CD4-positive, alpha-beta T cell (primary cell): ENCODE measurements at places on chromosomes 6 and 20. TPM values are rescaled to one million over a fixed set of nuclear protein-coding genes. Genes with fewer than 3 reads are reported as not detected.

GRCh38 chr6:44341095-44341890 lies 1.2 kb upstream of the SPATS1 start:
- no peak for DNase-seq
- no peak overlapping the region for H3K27ac ChIP-seq
- no peaks in the 10 kb centered on the region for H3K36me3 ChIP-seq
- H3K4me1 ChIP-seq = peaks cover 8% of the 10 kb centered on the region
- H3K4me3 ChIP-seq = no peak overlapping the region

GRCh38 chr6:105431226-105431625 lies 28.3 kb upstream of the PREP start:
- H3K27me3 ChIP-seq = no peaks in the 10 kb centered on the region
- no peak overlapping the region for H3K4me3 ChIP-seq
- H3K27ac ChIP-seq = no peak overlapping the region
- no peaks in the 10 kb centered on the region for H3K36me3 ChIP-seq

- H3K4me1 ChIP-seq = peaks cover 4% of the 10 kb centered on the region
- no peaks in the 10 kb centered on the region for H3K36me3 ChIP-seq
- no peak overlapping the region for H3K4me3 ChIP-seq
- H3K27me3 ChIP-seq = no peaks in the 10 kb centered on the region
These were observed 19.0 kb upstream of the MLN start for GRCh38 chr6:33822575-33823395.

GRCh38 chr6:143976806-143977349 lies 31.2 kb downstream of the PLAGL1 start:
- H3K4me1 ChIP-seq = no peaks in the 10 kb centered on the region
- no peak overlapping the region for H3K27ac ChIP-seq
- DNase-seq = no peak

SLC22A7 gene
- not detected for total RNA-seq

HLA-DQB2 gene
- 1.3 TPM for total RNA-seq

DNA sequence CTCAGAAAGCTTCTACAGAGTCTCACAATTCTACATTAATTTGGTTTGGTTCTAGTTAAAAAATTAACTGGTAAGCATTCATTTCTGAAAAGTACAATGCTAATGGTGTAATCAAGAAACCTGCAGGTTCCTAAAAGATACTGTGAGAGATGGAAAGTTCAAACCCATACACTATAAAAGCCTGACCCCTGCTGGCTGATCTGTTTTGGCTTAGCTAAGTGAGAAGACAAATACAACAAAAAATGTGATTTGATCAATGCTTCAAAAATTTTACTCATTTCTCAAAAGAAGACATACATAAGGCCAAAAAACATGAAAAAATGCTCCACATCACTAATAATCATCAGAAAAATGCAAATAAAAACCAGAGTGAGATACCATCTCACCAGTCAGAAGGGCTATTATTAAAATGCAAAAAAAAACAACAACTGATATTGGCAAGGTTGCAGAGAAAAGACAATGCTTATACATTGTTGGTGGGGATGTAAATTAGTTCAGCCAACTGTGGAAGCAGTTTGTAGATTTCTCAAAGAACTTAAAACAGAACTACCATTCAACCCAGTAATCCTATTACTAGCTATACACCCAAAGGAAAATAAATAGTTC lies 102.8 kb downstream of the MOXD1 start:
- no peak overlapping the region for H3K4me3 ChIP-seq
- no peak overlapping the region for H3K27ac ChIP-seq
- no peak for DNase-seq
- H3K27me3 ChIP-seq = peaks cover 3% of the 10 kb centered on the region
- no peaks in the 10 kb centered on the region for H3K36me3 ChIP-seq

- no peaks in the 10 kb centered on the region for H3K36me3 ChIP-seq
- H3K4me3 ChIP-seq = no peak overlapping the region
- no peaks in the 10 kb centered on the region for H3K4me1 ChIP-seq
- H3K27ac ChIP-seq = no peak overlapping the region
- H3K27me3 ChIP-seq = no peaks in the 10 kb centered on the region
- no peak for DNase-seq
These were observed 32.1 kb downstream of the TENT5A start for GRCh38 chr6:81720427-81720826.

- no peak for DNase-seq
- peaks cover 15% of the 10 kb centered on the region for H3K4me1 ChIP-seq
- no peaks in the 10 kb centered on the region for H3K36me3 ChIP-seq
- no peaks in the 10 kb centered on the region for H3K27me3 ChIP-seq
These were observed 11.5 kb downstream of the TTLL9 start for GRCh38 chr20:31881945-31882344.

SCRT2 gene
- total RNA-seq = not detected

DNA sequence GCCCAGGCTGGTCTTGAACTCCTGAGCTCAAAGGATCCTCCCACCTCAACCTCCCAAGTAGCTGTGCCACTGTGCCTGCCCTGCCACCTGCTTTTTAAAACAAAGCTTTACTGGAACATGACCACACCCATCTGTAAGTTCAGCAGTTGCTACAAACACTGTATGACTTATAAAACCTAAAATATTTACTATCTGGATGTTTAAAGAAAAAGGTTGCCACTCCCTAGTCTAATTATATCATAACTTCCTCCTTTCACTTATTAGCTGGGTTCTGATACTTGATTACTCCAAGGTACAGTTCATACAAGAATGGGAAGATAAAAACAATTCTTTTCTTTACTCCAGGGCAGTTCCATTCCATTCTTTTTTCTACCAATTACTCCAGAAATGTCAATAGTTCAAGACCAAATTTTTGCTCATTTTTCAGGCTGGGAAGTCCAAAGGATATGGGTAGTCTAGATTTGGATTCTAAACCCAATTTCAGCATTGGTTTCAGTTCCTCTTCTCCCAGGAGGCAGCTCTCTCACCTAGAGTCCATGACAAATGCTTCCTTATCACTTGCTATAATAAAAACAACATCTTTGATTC lies 63.1 kb downstream of the SEC63 start:
- no peak overlapping the region for H3K27ac ChIP-seq
- peak; percentile 17 for DNase-seq
- no peaks in the 10 kb centered on the region for H3K4me1 ChIP-seq

GRCh38 chr6:131394768-131395432 lies 178.1 kb upstream of the ARG1 start:
- H3K36me3 ChIP-seq = no peaks in the 10 kb centered on the region
- H3K4me1 ChIP-seq = no peaks in the 10 kb centered on the region
- DNase-seq = no peak
- no peak overlapping the region for H3K27ac ChIP-seq
- no peaks in the 10 kb centered on the region for H3K27me3 ChIP-seq

- DNase-seq = no peak
- no peaks in the 10 kb centered on the region for H3K4me1 ChIP-seq
- H3K27me3 ChIP-seq = no peaks in the 10 kb centered on the region
- H3K27ac ChIP-seq = no peak overlapping the region
- H3K4me3 ChIP-seq = no peak overlapping the region
These were observed 32.9 kb downstream of the BCAS1 start for GRCh38 chr20:54037525-54037924.

- no peaks in the 10 kb centered on the region for H3K27me3 ChIP-seq
- no peak for DNase-seq
- peaks cover 3% of the 10 kb centered on the region for H3K36me3 ChIP-seq
- H3K4me3 ChIP-seq = peak overlapping the region; percentile 98
These were observed 275 bp upstream of the MAVS start for GRCh38 chr20:3846378-3846739.

PRPH2 gene
- total RNA-seq = 0.08 TPM

DNA sequence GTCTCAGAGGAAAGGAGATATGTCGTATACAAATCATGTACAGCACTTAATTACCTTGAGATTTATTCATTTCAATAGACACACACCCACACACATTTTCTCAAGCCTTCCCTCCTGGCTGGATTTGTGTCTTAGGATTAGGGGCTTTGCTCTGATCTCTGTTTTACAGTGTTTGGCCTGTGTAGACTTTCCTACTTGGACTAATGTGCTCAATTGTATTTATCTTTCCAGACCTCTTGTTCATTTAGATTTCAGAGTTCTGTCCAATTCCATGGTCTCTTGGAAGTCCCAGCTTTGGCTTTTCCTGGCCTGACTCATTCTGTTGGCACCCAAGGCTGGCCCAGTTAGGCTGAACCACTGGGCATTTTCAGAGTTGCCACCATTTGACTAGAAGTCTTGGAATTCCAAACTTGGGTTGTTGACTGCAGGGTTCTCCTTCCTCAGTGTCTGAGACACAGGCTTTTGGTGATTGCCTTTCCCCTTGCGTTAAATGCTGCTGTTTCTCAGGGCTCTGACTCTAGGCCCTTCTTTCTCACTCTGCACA lies 8.9 kb upstream of the RFPL4B start:
- no peak overlapping the region for H3K27ac ChIP-seq
- no peaks in the 10 kb centered on the region for H3K36me3 ChIP-seq
- H3K4me3 ChIP-seq = no peak overlapping the region
- DNase-seq = no peak

GRCh38 chr6:42271834-42272805 lies 54.5 kb upstream of the MRPS10 start:
- no peaks in the 10 kb centered on the region for H3K4me1 ChIP-seq
- no peaks in the 10 kb centered on the region for H3K27me3 ChIP-seq
- DNase-seq = no peak
- peaks cover 19% of the 10 kb centered on the region for H3K36me3 ChIP-seq

DNA sequence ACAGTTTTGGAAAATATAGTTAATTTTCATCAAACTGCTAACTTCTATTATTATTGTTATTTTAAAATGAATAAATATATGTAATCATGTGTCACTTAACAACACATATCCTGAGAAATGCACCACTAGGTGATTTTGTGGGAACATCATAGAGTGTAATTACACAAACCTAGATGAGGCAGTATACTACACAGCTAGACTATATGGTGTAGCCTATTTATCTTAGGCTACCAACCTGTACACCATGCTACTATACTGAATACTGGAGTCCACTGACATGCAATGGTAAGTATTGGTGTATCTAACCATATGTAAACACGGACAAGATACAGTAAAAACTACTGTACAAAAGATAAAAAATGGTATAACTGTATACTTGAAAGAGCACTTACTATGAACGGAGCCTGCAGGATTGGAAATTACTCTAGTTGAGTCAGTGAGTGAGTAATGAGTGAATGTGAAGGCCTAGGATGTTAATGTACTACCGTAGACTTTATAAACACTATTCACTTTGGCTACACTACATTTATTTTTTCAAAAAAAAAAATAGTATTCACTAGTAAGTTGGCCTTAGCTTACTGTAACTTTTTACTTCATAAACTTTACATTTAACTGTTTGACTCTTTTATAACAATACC lies 72.4 kb downstream of the ASCC3 start:
- H3K4me3 ChIP-seq = no peak overlapping the region
- no peaks in the 10 kb centered on the region for H3K27me3 ChIP-seq
- peaks cover 16% of the 10 kb centered on the region for H3K36me3 ChIP-seq
- no peaks in the 10 kb centered on the region for H3K4me1 ChIP-seq
- no peak overlapping the region for H3K27ac ChIP-seq

DNA sequence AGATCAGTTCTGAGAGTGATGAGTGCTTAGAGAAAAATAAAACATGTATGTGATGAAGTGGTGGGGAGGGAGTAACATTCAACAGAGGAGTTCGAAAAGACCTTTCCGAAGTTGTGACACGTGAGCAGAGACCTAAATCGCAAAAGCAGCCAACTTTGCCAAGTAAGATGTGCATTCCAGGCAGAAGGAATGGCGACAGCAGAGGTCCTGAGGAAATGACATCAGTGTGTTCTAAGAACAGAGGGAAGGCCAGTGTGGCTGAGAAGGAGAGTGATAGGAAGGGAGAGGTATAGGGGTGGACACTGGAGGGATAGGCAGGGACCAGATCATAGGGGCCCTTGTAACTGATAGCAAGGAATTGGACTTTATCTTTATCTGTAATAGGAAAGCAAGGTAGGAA lies 51.3 kb downstream of the ADAT2 start:
- H3K36me3 ChIP-seq = no peaks in the 10 kb centered on the region
- peaks cover 31% of the 10 kb centered on the region for H3K4me1 ChIP-seq
- H3K27me3 ChIP-seq = no peaks in the 10 kb centered on the region
- H3K27ac ChIP-seq = no peak overlapping the region
